ENCODE measurements at places on chromosomes 5 and 9. TPM values are rescaled to one million over a fixed set of nuclear protein-coding genes. Genes with fewer than 3 reads are reported as not detected.

Gene ARHGEF37
- 1.8 TPM for total RNA-seq

Gene TSSK1B
- total RNA-seq, result not detected

Gene OLFM1
- 0.13 TPM for total RNA-seq

Gene LRRC26
- not detected for total RNA-seq

Gene LTC4S
- total RNA-seq, result not detected

Gene MYMK
- total RNA-seq, result not detected

Gene MAMDC2
- 0.05 TPM for total RNA-seq

Gene ADRB2
- total RNA-seq, result 11.4 TPM

Gene EIF4E1B
- not detected for total RNA-seq

Gene PCDHB3
- total RNA-seq, result 0.26 TPM

Gene CD14
- 0.30 TPM for total RNA-seq

Gene TMEM174
- not detected for total RNA-seq

Gene PTGER4
- 3.3 TPM for total RNA-seq

Gene PCDHA2
- total RNA-seq, result 1.3 TPM

Gene WNT8A
- total RNA-seq, result not detected
